Retina (tissue), 1 donor: ENCODE measurements at places on chromosomes 3 and 15.

GRCh38 chr3:66261355-66261754 is 40.6 kb downstream of the SLC25A26 start:
- DNase-seq, result no peak

GRCh38 chr3:160224256-160224655 is 966 bp upstream of the C3orf80 start:
- DNase-seq, result peak; percentile 57

- no peak for DNase-seq
Observed at GRCh38 chr3:156761007-156761406, 65.1 kb upstream of the LEKR1 start.

DNA sequence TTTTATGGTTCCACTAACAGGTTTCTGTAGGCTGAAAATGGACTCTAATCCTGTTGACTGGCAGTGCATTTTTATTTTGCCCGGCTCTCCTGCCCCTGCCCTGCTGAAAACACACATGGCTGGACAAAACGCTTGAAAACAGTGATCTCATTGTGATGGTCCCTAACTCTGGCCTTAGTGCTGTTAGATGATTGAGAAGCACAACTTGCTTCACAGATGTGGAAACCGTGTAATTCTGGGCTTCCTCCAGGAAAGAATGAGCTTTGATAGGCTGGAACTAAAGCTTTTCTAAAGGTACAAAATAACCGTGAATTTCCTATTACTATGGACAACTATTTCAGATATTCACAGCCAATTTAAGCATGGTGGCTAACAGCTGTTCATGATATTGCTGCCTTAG is 121.4 kb downstream of the VGLL3 start:
- DNase-seq, result no peak

- DNase-seq, result no peak
Observed at GRCh38 chr3:48899273-48899672, 591 bp upstream of the SLC25A20 start.

DNA sequence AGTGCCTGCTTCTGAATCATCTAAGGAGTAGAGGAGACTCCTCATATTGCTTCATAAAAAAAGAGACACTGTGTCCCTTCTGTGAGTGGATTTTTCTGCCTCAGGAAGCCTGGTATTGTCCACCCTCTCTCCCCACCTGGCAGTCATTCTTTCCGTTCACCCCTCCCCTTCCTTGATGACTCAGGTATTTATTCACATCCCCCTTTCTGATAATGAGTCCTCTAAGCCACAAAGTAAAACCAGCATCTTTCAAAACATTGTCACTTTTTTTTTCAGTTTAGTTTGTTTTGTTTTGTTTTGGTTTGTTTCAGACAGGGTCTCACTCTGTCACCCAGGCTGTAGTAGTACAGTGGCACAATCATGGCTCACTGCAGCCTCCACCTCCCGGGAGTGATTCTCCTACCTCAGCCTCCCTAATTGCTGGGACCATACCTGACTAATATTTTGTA is 65.2 kb upstream of the UBE2E1 start:
- no peak for DNase-seq

- no peak for DNase-seq
Observed at GRCh38 chr15:91109885-91110284, 9.8 kb downstream of the SV2B start.

GRCh38 chr15:69787791-69788190 is 309.9 kb downstream of the TLE3 start:
- no peak for DNase-seq

GRCh38 chr3:8491271-8492144 is 10.1 kb upstream of the LMCD1 start:
- DNase-seq, result no peak

GRCh38 chr3:127077505-127078064 is 94.7 kb downstream of the PLXNA1 start:
- peak; percentile 41 for DNase-seq

GRCh38 chr3:139937674-139938279 is 2.8 kb downstream of the CLSTN2 start:
- DNase-seq, result peak; percentile 65

- no peak for DNase-seq
Observed at GRCh38 chr15:55267401-55268175, 22.0 kb downstream of the RAB27A start.

- DNase-seq, result no peak
Observed at GRCh38 chr15:95134431-95135110, 903.2 kb downstream of the MCTP2 start.

DNA sequence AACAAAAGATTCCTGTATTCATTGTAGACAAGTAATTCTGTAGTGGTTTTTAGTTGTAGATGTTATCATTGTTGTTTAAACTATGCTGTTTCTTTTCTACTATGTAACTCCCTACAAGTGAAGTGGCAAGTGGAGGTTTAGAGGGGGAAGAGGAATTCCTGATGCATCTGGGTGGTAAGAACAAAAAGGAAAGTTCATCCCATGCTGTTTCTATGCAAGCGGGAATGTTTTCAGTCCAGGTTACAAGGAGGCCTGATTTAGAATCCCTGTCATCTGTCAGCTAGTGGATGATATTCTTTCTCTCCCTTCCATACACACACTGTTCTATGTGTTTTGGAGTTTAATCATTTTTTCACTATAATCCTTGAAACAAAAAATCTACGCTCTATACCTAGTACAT is 67.4 kb downstream of the IMPG2 start:
- DNase-seq, result no peak

- DNase-seq, result no peak
Observed at GRCh38 chr15:74042603-74043424, 39.5 kb downstream of the GOLGA6A start.

DNA sequence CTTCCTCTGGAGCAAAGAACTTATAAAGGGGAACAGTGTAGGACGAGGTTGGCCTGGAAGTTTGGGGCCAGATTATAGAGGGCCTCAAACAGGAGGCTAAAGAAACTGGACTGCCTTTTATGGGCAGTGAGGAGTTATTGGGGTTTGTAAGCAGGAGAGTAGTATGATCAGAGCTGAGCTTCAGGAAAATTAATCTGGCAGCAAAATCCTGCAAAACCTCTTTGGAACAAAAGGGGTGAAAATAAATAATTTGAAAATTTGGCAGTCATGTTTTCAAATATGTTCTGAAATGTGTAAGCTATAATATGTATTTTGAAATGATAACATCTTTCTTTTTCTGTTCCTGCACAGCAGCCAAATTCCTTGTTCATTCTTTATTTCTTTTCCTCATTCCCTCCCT is 164.9 kb downstream of the THSD4 start:
- no peak for DNase-seq

GRCh38 chr3:150725548-150725947 is 21.8 kb upstream of the ERICH6 start:
- DNase-seq, result no peak

- DNase-seq, result no peak
Observed at GRCh38 chr15:74982183-74982582, 13.2 kb upstream of the SCAMP5 start.

- no peak for DNase-seq
Observed at GRCh38 chr3:30510596-30510995, 95.8 kb upstream of the TGFBR2 start.

GRCh38 chr3:177424521-177424920 is 227.2 kb upstream of the TBL1XR1 start:
- DNase-seq, result no peak

DNA sequence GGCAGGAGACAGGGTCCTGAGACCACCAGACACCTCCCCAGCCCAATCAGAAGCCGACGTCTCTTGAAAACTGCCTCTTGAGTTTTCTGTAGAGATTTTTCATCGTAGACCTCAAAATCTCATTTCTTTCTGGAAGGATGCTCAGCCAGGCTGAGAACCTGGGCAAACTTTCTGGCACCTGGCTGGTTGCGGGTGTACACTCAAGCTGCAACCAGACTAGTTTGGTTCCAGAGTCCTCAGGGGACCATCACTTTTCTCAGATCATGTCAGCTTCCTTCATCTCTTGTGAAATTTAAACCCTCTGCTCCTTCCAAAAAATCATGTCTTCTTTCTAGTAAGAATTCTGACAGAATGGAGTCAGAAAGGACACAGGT is 45.1 kb downstream of the CMTM7 start:
- DNase-seq, result no peak

DNA sequence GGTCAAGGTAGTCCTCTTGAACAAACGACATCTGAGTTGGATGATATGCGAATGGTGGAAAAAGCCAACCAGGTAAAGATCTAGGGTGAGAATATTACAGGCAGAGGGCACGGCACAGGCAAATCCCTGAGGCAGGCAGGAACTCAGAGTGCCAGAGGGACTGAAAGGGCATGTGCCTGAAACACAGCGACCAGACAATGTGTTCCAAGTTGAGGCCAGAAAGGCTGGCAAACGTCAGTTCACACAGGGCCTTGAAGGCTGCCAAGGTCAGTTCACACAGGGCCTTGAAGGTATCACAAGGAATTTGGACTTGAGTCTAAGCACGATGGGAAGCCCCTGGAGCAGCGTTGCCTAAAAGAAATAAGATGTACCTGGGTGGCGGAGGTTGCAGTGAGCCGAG is 20.1 kb downstream of the HES1 start:
- no peak for DNase-seq

DNA sequence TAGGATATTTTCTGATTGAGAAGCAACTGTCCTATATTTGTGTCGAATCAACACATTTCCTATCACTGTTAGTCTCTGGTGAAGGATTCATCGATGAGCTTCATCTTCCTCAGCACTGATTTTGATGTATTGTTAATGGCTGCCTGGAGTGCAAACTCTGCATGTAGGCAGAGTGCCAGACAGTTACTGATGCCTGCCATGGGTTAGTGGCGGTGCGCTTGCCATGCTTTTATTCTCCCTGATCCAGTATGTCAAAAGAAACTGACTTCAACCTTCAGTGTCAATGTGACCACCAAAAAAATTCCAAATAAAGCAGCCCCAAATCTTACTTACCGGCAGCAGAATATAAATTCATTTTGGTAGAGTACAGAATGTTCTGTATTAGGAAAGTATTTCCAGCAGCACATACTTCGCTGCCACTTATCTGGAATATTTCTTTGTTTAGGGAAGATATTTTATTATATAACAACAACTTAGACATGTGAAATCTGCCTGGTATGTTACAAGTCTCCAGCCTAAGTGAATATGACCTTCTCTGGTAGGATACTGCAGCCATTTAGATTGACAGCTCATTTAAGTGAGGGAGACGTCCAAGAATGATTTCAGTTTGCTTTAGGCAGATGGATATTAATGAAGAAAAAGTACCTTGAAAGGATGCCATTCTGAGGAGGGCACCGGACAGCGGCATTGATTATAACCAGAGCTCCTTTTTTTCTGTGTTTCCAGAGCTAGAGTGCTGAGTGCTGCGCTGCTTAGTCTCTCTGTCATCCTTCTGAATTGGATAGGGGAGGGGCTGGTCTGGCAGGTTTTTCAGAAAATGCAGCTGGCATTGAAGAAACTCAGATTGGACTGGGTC is 59.9 kb downstream of the ARHGEF26 start:
- peak; percentile 73 for DNase-seq

DNA sequence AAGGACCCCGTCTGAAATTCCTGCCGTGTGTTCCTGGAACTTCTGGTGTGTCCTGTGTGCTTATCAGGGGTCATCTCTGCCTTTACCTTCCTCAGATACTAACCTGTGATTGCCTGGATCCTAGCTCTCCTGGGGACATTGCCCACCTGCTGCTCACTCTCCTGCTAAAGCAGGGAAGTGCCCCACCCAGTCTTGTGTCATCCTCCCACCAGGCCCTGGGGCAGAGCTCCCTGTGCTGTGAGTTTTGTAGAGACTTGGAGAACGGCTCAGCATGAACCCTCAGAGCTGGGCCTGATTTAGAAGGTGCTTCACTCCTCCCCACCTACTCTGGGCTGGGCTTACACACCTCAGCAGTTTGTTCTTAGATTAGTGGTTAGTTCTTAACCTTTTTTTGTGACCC is 3.8 kb upstream of the TMEM44 start:
- DNase-seq, result no peak
